CD8-positive, alpha-beta T cell (primary cell): ENCODE measurements at places on chromosomes 6 and 20.

GRCh38 chr20:5550733-5551529, 199.3 kb upstream of the SHLD1 start:
- no peak for DNase-seq

DNA sequence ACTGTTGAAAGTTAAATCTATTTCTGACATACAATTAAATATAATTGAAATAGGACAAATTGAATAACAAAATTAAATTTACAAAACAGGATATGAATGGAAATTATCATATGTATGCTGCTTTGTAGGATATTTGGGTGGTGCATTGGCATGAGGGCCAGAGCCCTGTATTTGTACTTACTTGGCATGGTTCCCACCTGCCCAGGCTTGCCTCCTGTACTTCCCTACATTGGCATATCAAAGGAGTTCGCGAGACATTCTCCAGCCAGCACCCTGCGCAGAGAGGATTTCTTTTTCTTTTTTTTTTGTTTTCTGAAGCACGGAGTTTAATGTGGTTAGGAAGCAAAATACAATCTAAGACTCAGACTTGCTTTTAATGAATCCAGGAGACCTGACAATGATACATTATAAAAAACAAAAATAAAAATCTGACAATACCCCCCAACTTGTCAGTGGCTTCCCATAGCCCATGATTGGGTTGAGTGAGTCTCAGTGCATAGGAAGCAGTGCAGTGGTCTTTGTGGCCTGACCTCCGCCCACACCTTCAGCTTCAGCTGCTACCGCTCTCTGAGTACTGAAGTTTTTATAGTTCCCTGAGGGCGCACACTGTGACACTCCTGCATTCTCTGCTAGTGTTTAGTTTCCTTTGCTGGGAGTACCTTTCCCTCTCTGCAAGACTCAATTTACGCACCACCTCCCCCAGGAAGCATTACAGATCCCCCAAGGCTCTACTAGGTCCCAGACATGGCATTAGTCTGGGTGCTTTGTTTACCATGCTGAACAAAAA, 440.8 kb downstream of the UTRN start:
- peak; percentile 19 for DNase-seq

DNA sequence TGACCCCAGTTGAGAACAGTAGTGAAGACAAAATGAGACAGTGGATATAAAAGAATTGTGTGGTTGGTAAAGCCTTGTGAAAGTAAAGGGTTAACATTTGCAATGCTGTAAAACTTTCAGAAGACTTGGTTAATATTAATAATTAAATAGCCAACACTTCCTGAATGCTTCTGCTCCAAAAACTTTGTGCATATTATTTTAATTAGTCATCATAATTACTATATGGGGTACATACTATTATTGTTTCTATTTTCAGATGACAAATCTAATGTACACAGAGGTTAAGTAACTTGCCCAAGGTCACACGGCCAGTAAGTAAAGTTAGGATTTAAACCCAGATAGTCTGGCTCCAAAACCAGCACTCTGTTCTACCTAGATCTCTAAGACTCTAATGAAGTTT, 291.3 kb downstream of the OGFRL1 start:
- no peak for DNase-seq

GRCh38 chr6:158357570-158358216, 45.4 kb downstream of the TULP4 start:
- DNase-seq, result no peak

DNA sequence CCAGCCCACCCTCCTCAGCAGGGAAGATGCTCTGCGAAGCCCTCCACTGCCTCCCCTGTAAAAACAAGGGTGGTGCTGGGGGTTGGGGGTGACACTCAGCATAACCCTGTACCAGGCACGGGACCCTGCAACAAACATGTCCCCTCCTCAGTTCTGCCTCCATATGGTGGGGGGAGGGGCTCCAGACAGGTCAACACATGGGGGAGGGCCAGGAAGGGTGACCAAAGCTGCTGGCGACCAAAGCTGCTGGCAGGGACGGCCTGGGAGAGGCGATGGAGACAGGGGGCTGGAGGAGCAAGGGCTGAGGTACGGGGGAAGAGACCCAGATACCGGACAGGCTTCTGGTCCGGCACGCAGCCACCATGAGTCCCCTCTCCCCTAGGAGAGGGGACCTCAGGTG, 123.2 kb downstream of the TAF4 start:
- DNase-seq, result no peak

DNA sequence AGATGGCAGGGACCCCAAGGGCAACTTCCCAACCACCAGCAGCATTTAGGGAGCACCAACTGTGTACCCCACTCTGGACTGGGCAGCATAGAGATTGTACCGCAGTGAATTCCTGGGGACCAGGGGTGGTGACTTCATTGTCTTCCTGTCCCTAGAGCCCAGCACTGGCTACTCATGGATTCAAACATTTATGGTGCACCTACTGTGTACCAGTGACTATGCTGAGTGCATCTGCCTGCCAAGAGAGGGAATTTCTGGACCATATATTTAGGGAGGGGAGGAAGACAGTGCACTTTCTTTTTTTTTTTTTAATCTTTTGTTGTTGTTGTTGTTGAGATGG, 55.3 kb downstream of the UBE2V1 start:
- DNase-seq, result no peak

GRCh38 chr6:32046450-32047083, 8.4 kb downstream of the CYP21A2 start:
- DNase-seq, result no peak

DNA sequence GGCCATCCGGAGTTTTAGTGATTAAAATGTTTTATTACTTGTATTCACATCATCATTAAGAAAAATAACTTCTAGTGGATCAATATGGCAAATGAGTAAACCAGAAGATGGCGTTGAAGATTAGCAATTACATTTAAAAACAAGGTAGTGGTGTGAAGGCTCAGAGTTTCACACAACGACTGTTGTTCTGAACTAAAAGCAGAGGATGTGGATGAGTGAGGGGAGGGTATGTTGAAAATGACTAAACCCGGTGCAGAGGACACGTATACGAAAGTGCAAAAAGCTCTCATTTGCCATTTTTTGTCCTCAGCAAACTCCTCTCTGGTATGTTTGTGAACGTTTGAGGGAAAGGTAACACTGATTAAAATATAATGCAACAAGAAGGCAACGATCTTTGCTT, 1.9 kb upstream of the IRF4 start:
- DNase-seq, result no peak

- DNase-seq, result no peak
Measured at GRCh38 chr20:47019121-47019824, 124.6 kb downstream of the EYA2 start.

GRCh38 chr20:56590888-56591287, 38.2 kb upstream of the TFAP2C start:
- no peak for DNase-seq

- DNase-seq, result no peak
Measured at GRCh38 chr20:32226391-32226790, 18.7 kb downstream of the POFUT1 start.

DNA sequence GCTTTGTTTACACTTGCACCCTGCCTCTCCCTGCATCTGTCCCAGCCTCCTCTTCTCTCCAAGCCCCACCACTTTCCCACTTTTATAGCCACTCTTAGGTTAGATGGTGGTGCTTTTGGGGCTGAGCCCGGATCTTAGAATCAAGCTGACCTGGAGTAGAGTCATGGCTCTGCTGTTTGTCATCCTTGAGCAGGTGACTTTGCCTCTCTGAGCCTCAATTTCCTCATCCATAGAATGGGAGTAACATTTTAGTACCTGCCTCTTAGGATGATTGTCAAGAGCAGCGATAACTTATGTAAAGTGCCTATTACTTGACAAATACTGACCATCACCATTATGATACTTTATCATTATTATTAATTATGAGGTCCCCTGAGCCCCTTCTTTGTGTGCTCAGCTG, 48.2 kb downstream of the CPNE5 start:
- no peak for DNase-seq

- DNase-seq, result no peak
Measured at GRCh38 chr6:72037006-72037405, 150.7 kb downstream of the RIMS1 start.

DNA sequence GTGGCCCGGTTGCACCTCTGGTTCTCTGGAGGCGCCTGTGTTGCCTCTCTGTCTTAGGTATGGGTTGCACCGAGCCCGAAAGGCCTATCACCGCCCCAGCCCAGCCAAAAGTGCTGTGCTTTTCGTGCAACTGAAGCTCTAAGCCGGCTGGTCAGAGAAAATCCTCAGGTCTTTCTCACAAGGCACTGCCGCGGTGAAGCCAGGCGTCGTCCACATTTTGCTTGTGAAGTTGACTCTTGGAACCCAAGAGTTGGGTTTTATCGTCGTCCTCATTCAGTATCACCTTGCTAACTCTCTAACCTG, 726 bp upstream of the EMILIN3 start:
- no peak for DNase-seq

DNA sequence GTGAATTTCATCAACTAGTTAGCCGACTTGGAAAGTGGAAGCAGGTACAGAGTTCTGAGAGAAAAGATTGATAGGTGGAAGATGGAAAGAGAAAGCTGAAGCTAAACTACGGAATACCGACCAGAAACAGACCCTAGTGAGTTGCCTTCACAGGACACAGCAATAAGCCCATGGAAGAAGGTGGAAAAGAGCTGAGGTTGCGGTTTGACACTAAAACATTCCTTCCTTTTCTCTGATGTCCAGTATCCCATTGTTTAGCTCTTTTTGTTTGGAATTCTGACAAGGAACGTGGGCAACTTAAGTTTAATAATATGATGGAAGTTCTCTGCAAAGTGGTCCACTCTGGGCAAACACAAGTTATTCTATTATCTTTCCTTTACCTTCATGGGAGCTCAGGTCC, 110.1 kb upstream of the ADTRP start:
- no peak for DNase-seq

GRCh38 chr6:125899726-125900182, 56.8 kb upstream of the HINT3 start:
- DNase-seq, result no peak

GRCh38 chr6:148779142-148779562, 32.3 kb downstream of the UST start:
- DNase-seq, result no peak

GRCh38 chr6:50180646-50181045, 130.9 kb upstream of the DEFB112 start:
- no peak for DNase-seq

DNA sequence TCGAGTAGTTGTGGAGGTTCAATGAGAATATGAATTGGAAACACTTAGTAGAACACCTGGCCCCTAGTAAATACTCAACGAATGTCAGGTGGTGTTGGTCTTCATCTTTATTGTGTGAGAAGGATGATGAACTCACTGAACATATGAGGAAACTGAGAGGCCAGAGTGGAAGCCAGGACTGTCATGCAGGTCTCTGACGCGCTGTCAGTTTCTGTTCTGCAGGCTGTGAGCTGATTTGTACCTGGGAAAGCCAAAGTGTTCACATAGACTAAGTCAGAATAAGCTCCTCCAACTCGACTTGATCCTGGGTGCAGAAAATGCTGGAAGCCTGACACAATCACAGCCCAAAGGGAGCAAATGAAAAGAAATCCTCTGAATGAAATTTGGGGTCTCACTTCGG, 222.2 kb downstream of the LY86 start:
- no peak for DNase-seq

DNA sequence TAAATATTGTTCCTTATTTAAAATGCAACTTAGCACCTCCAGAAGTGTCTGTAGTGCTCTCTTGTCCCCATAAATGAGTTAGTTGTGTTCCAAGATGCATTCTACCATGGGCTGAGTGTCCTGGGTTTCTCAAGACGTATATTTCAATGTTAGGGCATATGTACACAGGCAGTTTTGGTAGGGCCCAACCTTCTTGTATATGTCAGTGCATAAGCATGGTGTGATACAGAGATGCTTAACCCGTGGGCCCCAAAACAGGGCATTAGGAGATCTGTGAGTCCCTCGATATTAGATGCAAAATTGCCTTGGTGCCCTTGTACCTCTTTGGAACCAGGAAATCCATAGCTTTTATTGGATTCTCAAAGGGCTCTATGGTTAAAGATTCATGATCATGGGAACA, 91.5 kb upstream of the HIVEP1 start:
- no peak for DNase-seq

GRCh38 chr6:117317261-117317660, 51.9 kb downstream of the VGLL2 start:
- DNase-seq, result no peak

- DNase-seq, result no peak
Measured at GRCh38 chr6:145453376-145453775, 281.9 kb downstream of the EPM2A start.

GRCh38 chr6:165106261-165106660, 203.1 kb downstream of the C6orf118 start:
- no peak for DNase-seq

- DNase-seq, result no peak
Measured at GRCh38 chr6:37675100-37675499, 22.6 kb downstream of the MDGA1 start.

- peak; percentile 67 for DNase-seq
Measured at GRCh38 chr6:80338201-80338836, 231.8 kb downstream of the BCKDHB start.

GRCh38 chr20:61903575-61904340, 161.9 kb downstream of the TAF4 start:
- no peak for DNase-seq

GRCh38 chr6:25192590-25193459, 86.3 kb upstream of the CARMIL1 start:
- DNase-seq, result no peak

- DNase-seq, result no peak
Measured at GRCh38 chr6:4853349-4853748, 77.1 kb downstream of the CDYL start.
